GM12892 (cell line): ENCODE measurements at places on chromosomes 11 and 22.

DNA sequence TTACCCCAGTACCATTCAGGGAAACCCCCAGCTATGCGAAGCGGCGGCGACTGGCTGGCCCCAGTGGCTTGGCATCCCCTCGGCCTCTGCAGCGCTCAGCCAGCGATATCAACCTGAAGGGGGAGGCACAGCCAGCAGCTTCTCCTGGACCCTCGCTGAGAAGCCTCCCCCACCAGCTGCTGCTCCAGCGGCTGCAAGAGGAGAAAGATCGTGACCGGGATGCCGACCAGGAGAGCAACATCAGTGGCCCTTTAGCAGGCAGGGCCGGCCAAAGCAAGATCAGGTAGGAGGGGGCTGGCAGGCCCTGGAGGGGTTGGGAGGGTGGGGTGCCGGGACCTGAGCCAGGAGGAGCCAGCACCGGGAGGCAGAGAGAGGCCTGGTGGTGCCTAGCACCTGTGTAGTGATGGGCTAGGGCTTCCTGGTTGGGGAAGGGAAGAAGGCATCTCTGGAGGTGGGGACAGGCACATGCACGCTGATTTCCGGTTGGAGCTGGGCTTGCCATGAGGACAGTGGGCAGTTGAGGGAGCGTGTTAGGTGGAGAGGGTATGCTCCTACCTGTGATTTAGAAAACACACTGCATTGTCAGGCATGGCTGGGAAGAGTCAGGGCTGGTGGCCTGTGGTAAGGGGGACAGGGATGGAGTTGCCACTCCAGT lies 22.3 kb downstream of the SHANK3 start:
- no peak for DNase-seq

DNA sequence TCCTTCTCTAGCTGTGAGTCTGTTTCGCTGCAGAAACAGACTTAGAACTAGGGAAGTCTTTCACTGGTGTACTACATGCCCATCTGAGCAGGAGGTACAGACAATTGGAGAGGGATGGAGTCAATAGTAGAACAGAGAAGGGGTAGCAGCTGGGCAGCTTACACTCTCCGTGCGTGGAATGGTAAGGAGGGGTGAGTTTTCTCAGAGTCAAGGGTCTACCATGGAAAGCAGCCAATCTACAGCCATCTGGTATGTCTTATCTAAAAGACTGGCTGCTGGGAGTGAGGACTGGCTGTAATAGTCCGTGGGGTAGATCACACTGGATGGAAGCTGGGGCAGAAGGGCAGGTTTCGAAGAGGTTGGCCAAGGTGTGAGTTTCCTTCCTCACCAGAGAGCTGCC lies 137.3 kb upstream of the TENM4 start:
- DNase-seq: no peak

DNA sequence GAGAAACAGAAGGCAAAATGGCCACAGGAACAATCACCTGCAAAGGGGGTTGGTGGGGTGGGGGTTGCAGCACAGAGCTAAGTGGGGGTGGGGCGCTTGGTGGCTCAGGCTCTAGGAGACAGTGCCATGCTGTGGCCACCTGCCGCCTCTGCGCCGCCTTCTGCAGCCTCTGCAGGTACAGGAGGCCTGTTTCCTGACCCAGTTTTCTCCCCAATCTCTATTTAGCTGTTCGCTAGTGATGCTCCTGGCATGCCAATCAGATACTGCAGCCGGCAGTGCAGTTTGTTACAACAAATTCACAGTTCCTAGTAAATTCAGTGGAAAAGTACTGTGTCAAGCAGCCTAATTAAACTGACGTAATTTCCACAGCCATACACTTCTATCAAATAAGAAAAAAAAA lies 106.4 kb downstream of the SERGEF start:
- DNase-seq: no peak

GRCh38 chr11:34358728-34359547 lies 1.1 kb upstream of the ABTB2 start:
- DNase-seq: peak; percentile 32

GRCh38 chr11:120137611-120138521 lies at the start of gene TRIM29:
Gene TRIM29 (minus strand): TSS chr11:120138113. CDS start chr11:120138031, 82 bp downstream.
- DNase-seq: peak; percentile 12

DNA sequence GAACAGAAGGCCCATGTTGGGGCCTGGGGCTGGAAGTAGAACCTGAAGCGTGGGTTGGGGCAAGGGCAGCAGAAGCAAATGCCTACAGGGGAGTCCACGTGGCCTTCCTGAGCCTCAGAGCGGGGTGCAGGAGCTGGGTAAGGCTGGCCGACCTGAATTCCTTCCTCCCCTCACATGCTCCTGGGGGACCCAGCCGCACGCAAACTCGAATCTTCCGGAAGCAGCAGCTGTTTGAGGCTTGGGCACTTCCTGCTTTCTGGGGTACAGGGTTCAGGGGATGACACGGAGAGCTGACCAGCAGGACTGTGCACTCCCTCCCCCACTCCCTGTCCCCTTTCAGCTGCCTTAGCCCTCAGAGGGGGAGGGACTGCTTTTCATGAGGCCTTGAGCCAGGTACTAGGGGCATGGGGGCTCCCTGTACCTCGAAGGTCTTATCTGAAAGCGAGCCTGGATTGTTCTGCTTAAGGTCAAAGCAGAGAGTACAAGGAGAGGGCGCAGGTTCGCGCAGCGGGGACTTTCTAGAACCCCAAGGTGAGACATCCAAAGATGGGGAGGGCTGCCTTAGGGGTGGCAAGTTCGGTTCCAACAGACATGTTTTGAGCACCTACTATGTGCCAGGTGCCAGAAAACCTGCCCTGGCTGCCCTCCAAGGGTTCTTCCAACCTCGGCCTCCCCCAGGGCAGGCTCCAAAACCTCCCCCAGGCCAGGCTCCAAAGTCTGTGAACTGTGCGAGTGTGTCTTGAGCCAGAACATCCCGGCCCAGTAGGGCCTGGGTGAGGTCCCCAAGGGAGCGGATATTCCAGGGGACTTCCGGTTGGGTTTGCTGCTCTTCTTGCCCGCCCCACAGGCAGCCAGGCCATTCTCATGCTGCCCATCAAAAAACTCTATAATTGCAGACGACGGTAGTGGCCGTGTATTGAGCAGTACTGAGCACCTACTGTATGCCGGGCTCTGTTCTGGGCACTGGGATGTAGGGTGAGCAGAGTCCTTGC lies 1.7 kb downstream of the NCF4 start:
- peak; percentile 62 for DNase-seq

- no peak for DNase-seq
These were observed 11.6 kb downstream of the OPCML start for GRCh38 chr11:133520707-133521106.

DNA sequence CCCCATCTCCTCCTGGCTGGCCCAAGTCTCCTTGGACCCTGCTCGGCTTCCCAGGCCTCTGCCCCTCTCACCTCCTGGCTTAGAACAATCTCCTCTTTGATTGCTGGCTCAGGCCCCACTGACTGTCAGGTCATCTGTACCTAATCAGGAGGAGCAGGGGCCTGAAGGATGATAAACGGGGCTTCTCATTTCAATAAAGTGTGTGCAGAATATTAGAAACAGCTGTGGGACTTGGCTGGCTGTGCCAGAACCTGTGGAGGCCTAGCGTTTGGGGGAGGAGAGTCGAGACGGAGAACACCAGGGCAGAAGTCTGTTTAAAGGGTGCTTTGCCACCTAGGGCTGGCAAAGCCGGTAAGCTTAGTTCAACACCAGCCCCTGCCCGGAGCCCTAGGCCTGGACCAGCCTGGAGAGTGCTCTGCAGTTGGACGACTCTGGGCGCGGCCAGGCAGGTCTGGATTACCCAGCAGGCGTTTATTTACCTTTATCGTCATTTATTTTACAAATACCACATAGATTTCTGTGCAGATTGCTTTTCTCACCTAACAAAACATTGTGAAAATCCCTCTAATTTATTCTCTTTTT lies 10.1 kb upstream of the VSIG10L2 start:
- DNase-seq: no peak

DNA sequence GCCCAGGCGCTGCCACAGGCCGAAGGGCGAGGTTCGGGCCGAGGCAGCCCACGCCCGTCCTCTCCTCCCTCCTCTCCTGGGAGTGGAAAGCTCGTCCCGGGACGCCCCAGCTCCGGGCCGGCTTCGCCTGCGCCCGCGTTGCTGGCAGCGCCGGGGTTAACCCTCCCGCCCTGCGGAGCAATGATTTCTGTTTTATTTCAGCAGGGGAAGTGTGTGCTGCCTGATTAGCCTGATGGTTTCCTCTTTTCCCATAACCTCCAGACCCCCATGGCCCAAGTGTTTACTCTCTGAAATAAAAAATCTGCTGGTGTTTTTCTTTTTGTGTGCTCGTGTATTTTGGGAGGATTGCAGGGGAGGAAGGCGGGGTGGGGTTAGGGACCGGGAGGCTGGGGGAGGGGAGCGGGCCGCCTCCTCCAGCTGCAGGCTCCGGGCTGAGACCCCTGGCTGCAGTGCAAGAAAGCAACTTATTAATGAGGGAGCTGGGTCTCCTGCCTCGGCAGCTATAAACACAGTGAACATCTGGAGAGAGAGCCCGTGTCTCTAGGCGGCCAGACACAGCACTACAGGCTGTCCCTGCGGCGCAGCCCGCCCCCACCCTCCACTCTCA lies 38.6 kb downstream of the ETS1 start:
- DNase-seq: no peak

DNA sequence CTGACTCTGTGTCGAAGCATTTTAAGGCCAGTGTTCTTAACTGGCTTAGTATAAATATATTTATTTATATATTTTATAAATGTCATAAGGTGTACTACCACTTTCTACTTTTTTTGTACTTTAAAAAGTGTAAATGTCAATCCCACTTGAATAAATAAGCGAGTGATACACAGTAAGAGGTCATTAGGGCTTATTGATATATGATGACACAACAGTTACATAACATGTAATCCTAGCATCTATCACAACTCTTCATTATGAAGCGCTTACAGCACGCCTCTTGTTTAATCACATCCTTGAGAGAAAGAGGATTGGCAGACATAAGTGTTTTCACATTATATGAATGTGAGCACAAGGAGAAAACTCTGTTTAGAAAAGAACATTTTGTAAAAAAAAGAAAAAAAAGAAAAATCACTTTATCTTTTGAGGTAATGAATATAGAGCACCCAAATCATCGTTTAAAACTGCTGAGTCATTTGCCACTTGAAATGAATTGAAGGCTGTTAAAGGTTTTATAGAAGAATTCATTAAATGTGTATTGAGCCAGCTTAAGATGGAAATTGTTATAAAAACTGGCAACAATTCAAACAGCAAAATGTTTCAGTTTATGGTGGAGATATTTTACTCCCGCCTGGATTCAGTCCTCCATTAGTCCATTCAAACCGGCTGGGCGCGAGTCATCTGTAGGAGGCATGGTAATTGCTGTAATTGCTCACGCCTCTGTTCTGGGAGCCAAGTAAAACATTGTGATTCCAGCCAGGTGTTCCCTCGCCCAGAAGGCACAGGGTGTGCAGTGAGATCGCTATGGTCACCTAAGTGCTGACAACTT lies 627.3 kb upstream of the KIRREL3 start:
- no peak for DNase-seq

GRCh38 chr11:94546886-94547285 lies 3.2 kb downstream of the FUT4 start:
- DNase-seq: no peak

- no peak for DNase-seq
These were observed 12.1 kb upstream of the OR10A5 start for GRCh38 chr11:6833356-6833755.

DNA sequence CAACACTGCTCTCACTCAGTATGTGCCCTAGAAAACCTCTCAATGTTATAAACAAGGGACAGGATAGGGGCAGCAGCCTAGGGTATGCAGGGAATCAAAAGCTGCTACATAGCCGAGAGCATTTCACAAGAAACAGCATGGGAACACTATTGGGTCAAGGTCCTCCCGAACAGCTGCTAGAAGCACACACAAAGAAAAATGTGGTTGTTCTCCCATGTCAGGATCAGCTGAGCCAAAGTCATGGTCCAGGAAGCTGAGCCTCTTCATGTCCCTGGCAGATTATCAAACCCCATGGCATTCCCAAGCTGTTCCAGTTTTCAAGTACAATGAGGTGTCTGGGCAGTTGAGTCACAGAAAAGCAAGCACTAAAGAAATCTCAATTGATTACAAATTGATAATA lies 21.0 kb upstream of the GDPD4 start:
- no peak for DNase-seq

GRCh38 chr11:92765965-92766371 lies 203.5 kb upstream of the MTNR1B start:
- no peak for DNase-seq

DNA sequence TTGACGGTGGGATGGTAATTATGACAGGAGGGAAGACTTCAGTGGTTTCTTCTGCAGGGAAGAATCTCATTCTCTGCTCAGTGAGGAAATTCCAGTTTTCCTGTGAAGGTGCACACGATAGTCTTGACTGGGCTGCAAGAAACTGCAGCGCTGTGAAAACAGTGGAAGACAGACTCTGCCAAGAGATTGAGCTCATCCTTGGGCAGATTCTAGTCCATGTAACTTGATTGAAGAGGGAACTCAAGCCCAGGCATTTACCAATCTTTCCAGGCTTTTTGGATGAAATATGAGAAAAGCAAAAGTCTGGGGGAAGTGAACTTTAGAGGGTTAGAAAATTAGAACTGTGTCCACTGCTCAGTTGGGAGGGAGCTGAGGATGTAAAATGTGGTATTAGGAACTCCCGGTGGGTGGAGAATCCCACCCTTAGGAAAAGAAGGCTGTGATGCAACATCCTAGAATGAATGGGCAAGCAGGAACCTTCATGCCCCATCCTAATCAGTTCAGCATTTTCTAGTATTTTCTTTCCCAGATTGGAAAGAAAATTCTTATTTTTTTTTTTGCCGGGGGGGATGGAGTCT lies 212.6 kb downstream of the DBX1 start:
- no peak for DNase-seq

GRCh38 chr11:6637871-6638270 lies 17.7 kb downstream of the DCHS1 start:
- no peak for DNase-seq

DNA sequence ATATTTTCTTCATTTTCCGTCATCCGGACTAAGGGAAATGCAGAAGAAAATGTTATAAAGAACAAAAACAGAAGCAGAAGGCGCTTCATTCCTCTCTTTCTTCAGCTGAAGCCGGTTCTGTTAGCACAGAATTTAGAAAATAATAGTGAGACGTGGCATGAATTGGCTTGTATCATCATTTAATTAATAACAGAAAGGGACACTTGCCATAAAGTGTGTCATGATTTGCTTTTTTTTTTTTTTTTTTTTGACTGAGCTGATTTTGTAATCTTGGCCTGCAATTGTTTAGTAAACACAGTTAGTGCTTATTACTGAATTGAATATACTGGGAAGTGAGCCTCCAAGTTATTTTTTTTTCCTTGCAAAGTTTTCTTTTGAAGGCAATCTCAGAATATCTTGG lies at the start of gene MMP27:
Gene MMP27, minus strand, starts transcription at position 144 of the 400 bp plus-strand sequence. Its CDS starts 55 bp downstream, at position 89.
- DNase-seq: no peak

DNA sequence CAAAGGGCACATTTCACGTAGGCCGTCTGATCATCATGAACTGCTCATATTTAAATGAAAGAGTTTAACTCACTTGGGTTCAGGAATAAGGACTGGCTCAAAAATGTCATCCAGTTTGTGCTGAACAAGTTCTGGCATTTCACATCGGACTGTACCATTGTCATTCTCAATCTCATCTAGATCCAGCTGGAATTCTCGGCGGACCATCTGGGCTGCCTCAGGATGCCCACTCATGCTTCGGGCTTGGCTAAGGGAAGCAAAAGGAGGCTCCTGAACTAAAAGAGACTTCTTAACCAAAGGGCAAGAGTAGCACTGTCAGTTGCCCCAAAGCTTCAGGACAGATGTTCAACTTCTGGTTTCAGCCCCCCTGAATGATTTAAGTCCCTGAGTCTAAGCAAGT lies 40.2 kb downstream of the F2 start:
- no peak for DNase-seq

GRCh38 chr11:44067266-44067665 lies 1.2 kb downstream of the ACCS start:
- no peak for DNase-seq
